ENCODE measurements at places on chromosomes 1 and 21.
A peak's percentile ranks its signal among the peaks of the same experiment; 100 is the strongest.

- DNase-seq = no peak
Observed at GRCh38 chr1:116990612-116991151, 10.9 kb upstream of the CD101 start.

- DNase-seq = no peak
Observed at GRCh38 chr21:38646213-38646837, 148.0 kb upstream of the ERG start.

DNA sequence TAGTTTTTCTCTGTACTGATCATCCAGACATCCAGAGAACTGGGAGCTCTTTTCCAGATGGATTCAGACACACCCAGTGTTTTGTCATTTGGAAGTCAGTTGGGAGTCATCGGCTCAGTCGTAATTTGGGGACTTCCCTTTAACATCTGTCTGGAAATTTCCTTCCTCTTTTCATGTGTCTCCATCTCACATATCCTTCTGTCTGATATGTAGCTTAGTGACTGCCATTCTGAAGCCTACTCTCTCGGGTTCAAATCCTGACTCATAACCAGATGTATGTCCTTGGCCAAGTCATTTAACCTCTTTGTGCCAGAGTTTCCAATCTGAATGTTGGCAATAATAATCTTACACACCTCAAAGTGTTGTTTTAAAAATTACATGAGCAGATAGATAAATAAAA is 3.0 kb downstream of the MORC3 start:
- DNase-seq = peak; percentile 14

- no peak for DNase-seq
Observed at GRCh38 chr1:212232090-212232489, 53.1 kb upstream of the PPP2R5A start.

- DNase-seq = no peak
Observed at GRCh38 chr1:43392702-43393101, 3.0 kb downstream of the SZT2 start.

- no peak for DNase-seq
Observed at GRCh38 chr1:107247679-107248078, 106.8 kb downstream of the NTNG1 start.

GRCh38 chr1:30885570-30886522 is 22.7 kb downstream of the SDC3 start:
- DNase-seq = no peak

- no peak for DNase-seq
Observed at GRCh38 chr1:94124538-94124937, 3.6 kb upstream of the ABCA4 start.

- DNase-seq = no peak
Observed at GRCh38 chr1:54339126-54339525, 67.1 kb downstream of the SSBP3 start.

GRCh38 chr1:212012034-212012740 is 23.2 kb downstream of the INTS7 start:
- peak; percentile 45 for DNase-seq

GRCh38 chr1:152623203-152623844 is 421 bp upstream of the LCE3A start:
- no peak for DNase-seq

DNA sequence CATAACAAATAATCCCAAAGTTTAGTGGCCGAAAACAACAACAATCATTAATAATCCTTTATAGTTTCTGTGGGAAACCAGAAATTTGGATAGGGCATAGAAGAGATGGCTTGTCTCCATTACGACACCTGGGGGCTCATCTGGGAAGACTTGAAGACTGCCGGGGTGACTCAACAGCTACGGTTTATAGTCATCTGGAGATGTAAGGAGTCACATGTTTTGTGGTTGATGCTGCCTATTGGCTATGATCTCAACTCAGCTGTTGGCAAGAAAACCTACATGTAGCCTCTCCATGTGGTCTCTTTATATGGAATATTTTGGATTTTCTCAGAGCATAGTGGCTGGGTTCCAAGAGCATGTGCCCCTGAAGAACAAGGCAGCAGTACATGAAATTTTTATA is 29.3 kb upstream of the TSPAN2 start:
- no peak for DNase-seq
